GM13976 (cell line): ENCODE measurements at places on chromosomes 3 and 15.

DNA sequence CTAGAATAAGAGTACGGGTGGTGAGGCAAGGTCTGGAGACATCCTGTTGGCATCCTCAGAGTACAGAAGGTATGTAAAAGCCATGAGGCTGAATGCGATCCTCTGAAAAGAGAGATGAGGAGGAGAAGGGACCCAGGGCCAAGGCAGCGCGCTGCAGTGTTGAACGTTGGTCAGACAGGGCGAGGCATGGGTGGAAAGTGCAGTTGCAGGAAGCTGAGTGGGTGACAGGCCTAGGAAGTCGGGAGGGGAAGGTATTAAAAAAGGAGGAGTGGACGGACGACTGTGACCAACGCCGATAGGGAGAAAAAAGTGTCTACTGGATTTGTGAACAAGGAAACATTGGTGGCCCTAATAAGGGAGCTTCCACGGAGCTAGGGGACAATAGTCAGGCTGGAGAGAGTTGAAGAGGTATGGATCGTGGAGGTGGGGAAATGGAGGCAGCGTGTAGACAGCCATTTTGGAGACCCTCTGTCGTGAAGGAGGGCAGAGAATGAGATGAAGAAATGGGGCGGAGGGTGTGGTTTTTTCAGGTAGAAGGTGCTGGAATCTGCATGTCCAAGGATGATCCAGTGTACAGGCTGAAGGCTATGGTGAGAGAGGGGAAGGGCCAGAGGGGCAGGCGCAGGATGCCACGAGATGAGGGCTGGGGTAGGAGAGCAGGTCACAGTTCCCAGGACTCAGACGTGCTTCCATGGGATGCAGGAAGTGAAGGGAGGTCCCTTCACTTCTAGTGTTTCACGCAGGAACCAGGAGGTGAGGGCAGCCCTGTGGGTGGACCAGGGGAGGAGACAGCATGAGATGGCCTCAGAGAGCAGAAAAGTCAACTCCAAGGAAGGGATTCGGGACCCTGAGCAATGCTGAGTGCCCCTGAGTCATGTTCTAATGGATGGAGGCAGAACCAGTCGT lies 115.9 kb downstream of the ASB7 start:
- DNase-seq, result peak; percentile 16

GRCh38 chr15:63374686-63375520 lies 6.7 kb downstream of the CA12 start:
- DNase-seq, result no peak

DNA sequence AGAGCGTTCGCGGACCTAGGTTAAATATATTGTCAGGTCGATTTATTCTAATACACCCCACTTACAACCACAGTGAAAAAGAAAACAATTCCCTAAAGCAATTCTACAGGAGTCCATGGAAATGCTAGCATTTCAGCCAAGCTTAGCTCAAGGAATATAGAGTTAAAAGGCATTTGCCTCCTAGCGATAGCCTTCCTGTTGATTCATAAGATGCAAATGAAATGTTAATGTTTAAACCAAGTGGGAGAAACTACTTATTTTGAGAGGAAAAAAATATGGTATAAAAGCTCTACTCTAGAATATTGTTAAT lies 1.7 kb upstream of the ALCAM start:
- DNase-seq, result no peak

DNA sequence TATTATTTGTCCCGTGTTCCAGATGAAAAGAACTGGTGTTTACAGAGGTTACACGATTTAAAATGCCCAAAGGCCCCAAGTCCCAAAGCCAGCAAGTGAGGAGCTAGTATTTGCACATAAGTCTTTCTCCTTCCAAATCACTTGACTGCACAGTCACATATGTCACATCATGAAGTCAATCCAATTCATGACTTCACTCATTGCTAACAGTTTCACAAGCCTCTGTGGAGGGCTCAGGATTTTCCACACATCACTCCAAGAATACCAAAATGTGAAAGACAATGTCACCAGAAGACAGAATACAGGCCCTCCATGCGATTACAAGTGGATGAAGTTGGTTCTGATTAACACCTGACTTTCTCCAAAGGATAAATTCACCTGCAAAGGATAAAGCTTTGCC lies 283.1 kb upstream of the UBE2E2 start:
- no peak for DNase-seq

DNA sequence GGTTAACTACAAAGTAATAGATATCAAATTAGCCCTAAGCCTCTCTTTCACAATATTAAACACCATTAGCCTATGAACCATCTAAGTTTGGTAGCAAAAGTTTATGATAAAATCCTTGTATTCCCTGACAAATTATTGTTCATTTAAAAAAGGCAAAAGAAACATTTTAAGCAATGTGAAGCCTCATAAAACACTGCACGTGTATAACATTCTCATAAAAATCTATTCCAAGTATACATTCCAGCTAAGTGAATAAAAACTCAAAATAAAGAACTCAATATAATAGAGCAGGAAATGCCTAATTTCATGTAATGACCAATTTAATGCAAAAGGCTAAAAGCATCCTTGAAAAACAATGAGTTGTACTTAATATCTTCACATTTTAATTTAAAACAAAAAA lies 27.7 kb downstream of the TNIK start:
- DNase-seq, result no peak

- DNase-seq, result no peak
These were observed 230.2 kb upstream of the ADAMTS9 start for GRCh38 chr3:64917914-64918453.

- peak; percentile 43 for DNase-seq
These were observed 43.9 kb downstream of the THBS1 start for GRCh38 chr15:39624806-39625205.

GRCh38 chr15:40470423-40471104 lies at the start of gene CHST14:
TSS of gene CHST14 (plus strand) at chr15:40470984. CDS start at chr15:40471214, 230 bp downstream.
- peak; percentile 91 for DNase-seq

DNA sequence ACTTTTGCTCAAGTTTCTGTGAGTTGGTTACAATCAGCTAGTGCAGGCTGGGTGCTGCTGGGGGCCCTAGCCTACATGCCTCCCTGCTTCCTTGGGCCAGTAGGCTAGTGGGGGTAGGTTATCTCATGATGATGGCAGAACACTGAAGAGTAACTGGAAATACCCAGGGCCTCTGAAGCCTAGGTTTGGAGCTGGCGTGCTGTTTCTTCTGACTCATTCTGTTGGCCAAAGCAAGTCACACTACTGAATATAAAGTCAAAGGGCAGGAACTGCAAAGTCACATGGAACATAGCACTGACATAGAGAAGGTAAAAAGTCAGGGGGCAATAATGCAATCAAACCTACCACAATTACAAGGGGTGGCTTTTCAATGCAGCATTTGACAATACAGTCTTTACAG lies 34.5 kb downstream of the RASGRP1 start:
- no peak for DNase-seq

DNA sequence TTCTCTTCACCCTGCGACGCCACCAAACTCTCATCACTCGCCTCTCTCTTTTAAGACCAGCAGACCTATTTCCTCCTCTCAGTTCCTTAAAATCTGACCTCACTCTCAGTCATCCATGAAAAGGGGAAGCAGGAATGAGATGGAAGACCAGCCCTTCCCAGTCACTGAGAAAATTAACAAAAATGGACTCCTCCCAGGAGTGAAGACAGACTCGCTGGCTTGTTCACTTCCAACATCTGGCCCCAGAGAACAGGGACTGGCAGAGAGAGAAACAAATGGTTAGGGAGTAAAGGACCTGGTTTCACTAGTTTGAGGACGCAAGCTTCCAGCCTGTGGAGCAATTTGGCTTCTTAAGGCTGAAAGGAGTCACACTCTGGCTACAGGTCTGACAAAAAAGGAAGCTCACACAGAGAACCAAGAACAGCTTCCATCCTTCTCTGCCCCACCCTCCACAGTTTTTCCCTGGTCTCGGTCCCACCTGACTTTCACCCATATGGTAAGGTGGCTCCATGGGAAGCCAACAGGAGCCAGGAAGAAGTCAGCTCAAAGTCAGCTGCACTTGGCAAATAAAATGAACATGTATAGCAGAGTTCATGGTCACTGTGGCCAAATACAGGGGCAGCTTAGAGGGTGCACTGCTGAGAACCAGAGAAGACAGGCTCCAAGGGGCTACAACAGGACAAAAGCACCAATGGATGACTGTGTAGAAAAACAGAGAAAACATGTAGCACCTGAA lies 57.2 kb downstream of the ITGB5 start:
- DNase-seq, result no peak

DNA sequence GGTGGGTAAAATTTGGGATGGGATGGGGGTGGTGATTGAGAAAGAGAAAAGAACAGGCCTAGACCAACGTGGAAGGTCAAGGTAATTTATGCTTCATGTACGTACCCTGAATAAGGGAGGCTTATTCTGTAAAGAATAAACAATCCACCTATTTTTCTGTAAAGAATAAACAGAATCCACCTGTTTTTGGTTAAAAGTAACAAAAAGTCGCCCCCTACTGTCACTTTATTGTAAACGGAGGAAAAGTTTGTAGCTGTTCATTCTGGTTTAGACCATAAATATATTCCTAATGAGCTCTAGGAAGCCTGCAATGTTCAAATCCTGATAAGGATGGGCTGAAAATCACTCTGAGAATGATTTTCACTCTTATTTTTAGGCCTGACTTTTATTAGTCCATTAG lies 23.5 kb upstream of the SQOR start:
- peak; percentile 33 for DNase-seq

DNA sequence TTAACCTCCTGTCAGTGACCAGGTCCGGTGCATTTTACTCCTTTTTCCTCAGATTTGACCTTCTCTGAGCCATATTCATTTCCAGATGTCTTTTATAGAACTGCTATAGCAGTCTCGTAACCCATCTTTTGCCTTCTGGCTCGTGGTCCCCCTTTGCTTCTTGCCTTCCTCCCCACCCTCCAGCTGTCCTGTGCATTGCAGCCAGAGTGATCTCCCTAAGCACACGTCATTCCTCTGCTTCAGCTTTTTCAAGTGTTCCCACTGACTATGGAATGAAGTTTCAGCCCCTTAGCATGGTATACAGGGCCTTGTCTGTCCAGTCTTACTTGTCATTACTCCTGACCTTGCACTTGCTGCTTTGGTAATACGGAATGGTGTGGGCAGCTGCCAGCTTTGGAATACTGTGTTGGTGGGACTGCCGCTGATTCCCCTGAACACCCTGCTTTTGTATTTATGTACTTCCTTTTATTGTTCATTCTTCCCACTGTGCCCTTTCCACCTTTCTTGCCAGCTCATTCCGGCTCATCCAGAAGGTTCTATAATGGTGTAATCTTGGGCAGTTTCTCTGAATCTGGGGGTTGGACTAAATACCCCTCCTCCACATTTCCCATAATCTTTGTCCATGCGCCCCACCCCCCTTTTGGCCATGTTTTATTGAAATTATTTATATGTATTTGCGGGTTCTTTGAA lies 38.9 kb downstream of the SLC25A26 start:
- no peak for DNase-seq

DNA sequence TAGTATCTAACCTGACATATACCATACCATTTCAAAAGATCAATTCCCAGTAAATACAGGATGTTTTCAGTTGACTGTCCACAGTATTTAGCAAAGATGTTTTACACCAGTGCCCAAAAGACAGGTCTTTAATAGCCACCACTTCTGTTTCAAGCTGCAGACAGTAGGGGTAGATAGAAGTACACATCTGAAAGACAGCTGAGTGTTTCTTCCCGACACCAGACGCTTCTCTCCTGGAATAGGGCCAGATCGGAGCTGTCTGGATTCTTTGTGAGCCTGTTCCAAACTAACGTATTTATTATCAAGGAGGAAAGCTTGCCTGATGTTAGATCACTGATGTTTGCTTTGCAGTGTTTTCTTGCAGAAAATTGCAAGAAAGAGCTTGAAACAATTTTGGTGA lies 136.1 kb upstream of the RBMS3 start:
- DNase-seq, result no peak
